ENCODE measurements at places on chromosomes 4 and X.

DNA sequence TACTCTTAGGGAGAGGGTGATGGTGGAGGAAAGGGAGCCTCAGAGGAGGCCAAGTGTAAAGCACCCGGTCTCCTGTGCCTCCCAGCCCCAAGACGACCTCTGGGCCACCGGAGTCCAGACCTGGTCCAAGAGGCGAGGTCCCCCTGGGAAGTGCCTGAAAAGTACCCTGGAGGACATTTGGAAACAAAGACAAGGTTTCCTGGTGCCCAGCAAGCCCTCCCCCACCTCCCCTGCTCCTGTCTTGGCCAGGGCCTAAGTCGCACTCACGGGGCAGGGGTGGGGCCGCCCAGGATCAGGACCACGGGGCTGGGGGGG, 532 bp upstream of the SH3BP2 start:
- DNase-seq = no peak

DNA sequence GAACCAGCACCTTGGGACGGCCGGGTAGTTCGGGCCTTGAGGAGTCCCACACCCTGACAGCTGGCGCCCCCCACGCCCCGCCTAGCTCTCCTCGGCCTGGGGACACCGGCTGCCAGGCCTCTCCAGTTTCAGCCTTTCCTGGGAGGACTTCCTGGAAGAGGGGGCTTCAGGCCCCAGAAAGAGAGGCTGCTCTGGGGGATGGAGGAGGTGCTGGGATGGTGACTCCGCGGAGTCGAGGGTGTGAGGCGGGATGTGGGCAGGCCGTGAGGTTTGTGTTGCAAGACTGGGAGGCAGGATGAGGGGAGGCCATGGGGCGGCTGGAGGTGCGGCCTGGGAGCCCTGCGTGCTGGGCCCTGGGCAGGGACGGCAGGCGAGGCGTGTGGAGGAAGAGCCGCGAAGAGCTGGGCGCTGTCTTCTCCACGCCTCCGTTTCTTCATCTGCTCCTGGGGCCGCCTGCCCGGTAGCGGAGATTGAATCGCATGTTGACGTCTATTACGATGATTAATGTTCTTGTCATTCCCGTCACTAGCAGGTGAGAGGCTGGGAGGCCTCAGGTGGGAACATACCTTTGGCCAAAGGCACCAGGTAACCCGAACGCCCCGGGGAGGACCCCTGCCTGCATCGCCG, 918 bp upstream of the FGFRL1 start:
- DNase-seq = no peak

GRCh38 chr4:129532573-129532972, 436.6 kb downstream of the C4orf33 start:
- no peak for DNase-seq

- no peak for DNase-seq
Measured at GRCh38 chr4:161767116-161767515, 396.7 kb downstream of the FSTL5 start.

DNA sequence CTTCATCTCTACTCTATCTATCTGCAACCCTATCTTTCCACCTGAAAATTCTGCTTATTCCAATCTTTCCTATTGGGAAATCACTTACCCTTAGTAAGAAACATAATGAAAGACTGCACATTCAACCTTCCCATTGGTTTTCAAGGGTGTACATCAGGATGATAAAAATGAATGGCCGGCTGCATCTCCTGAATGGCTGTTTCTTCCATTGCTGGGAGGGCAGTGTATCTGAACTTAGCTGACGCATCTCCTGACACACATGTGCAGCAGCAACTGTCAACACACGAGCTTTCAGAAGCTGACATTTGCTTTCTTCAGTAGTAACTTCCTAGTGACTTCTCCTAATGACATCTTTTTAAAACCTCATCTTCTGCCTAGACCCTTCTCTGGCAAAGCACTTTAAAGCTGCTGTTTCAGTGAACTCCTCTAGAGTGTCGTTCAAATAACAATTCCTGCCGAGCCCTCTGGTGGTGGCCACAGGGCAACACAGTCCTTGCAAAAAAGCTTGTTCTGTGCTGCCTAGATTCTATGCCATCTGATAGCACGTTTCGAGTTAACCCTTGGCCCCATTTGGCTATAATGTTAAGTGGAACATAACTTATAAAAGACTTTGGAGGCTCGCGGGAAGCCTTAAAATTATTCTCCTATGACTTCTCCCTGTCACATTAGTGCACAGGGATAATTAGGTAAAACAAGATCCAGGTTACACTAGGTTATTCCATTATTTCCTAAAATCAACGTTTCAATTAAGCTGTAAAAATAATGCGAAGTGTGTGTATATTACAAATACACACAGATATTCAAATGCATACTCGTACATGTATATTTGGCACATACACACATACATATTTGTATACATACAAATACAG, 2340.7 kb downstream of the PCDH7 start:
- DNase-seq = peak; percentile 11

DNA sequence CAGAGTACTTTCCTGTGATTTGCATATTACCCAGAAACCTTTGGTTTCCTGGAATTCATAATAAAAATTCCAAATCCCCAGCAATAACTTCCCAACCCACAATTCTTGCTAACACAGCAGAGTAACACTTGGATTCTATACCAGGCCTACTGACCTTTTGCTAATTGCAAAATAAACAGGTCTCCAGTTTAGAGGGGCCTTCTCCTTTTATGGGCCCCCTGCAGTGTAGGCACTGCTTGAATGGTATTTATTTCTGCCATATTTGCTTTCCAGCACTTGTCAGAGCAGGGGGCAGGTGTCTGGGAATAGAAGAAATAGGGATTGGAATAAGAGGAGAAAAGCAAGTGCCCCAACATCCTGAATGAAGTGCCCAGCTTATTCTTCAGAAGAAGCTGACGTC, 25.3 kb upstream of the GPC3 start:
- DNase-seq = peak; percentile 36

GRCh38 chrX:105695451-105695850, 126.9 kb upstream of the NRK start:
- DNase-seq = no peak

DNA sequence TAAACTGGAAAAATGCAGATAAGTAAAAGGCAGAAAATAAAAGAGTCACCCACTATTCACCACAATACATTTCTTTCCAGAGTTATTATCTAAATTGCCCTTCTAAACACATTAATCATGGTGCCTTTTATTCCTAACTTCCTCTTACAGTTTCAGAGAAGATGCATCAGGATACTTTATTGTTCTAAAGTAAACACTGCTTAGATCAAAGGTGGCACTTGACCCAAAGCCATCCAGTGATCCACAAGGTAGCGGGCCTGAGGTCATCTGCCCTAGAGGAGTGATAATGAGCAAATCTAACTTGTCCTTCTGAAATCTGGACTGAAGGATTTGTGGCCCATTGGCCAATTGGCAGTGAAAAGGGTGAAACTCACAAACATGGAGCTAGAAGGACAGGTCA, 12.0 kb upstream of the TMEM154 start:
- DNase-seq = no peak

DNA sequence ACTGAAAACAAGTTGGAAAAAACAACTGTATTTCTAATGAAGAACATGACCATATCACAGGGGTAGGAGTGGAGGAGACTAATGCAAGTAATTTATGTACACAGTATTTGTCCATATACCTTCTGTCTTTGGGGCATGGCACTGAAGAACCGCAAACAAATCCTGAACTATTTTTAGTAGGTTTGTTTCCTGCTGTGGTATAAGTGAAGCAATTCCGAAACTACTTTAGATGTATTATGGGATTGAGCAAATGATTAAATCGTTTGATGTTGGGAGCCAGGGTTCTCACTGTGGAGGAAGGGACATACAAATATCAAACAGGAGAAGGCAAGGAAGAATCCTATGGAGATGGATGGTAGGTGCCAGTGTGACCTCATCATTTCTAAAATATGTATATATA, 18.9 kb upstream of the SH3KBP1 start:
- no peak for DNase-seq

GRCh38 chrX:103663981-103664762, 22.3 kb downstream of the MORF4L2 start:
- no peak for DNase-seq

DNA sequence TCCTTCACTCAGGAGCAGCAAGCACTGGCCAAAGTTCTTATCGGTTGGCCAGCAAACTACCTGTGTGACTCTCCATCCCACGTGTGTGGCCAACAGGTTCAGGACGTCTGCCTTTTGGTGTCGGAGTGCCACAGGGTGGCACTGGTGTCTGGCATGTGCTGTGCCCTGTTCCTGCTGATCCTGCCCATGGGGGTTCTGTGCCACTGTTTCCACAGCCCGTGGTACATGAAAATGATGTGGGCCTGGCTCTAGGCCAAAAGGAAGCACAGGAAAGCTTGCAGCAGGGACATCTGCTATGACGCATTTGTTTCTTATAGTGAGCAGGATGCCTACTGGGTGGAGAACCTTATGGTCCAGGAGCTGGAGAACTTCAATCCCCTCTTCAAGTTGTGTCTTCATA, 4.6 kb upstream of the TLR2 start:
- DNase-seq = no peak

DNA sequence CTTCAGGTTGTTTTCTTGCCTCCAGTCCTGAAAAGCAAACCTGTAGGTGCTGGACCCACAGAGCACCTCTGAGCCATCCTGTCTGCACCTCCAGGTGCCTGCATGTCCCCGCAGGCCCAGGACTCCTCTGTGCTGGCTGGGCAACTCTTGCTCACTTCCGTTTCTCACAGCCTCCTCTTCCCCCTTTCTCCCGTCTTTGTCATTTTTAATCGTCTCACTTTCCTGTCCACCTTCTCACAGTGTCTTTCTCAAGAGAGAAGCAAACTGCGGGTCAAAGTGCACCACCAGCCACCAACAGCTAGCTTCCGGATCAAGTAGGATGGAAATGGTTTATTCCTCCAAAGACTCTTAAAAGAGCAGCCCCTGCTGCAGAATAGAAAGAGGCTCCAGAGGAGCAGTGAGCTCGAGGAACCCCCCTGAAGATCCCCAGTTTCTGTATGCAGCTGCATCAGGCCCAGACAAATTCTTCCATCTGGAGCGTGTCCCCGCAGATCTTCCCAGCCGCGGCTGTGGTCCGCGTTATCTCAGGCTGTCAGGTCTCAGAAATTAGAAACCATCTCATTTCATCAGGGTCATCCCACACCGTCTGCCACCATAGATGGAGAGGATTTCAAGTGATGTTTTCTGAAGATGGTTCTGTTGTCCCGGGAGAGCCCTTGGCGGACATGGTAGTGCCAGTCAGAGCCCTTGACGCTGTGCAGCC, 87.7 kb downstream of the FHDC1 start:
- no peak for DNase-seq

DNA sequence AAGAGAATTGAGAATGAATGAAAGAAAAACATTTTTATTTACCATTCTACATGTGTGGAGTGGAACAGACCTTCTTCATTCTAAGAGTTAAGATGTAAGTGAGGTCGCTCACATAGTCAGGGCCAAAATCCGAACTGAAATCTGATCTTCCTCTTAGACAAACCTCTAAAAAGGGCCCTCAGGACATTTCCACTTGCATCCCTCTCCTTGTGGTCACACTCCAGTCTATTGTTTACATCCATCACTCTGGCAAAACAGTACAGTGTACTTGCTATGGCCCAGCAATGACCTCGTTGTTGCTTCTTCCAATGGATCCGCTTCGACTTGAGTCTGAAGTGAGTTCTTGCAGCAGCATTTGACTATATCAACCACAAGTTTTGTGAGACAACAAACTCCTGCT, 54.2 kb downstream of the MOSPD2 start:
- DNase-seq = no peak
